ENCODE measurements at places on chromosomes 11 and 22.

GRCh38 chr11:37532271-37532670, 934.2 kb upstream of the RAG2 start:
- DNase-seq: no peak

DNA sequence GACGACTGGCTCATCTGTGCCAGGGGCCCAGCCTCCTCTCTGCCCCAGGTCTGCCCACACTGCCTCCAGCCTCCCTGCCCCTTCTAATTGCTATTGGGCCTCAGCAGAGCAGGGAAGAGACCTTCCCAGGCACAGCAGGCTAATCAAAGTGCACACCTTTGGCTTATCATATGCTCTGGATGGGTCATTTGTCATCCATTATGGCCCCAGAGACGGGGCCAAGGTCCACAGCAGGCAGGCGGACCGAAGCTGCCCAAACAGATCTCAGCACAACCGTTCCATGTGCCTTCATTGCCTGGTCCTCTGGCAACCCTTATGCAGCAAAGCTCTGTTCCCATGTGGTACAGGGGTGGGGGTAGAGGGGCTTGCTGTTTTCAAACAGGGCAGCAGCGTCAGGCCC, 66.6 kb downstream of the TP53I11 start:
- no peak for DNase-seq

- DNase-seq: no peak
These were observed 38.5 kb downstream of the ZC3H7B start for GRCh38 chr22:41339823-41340222.

DNA sequence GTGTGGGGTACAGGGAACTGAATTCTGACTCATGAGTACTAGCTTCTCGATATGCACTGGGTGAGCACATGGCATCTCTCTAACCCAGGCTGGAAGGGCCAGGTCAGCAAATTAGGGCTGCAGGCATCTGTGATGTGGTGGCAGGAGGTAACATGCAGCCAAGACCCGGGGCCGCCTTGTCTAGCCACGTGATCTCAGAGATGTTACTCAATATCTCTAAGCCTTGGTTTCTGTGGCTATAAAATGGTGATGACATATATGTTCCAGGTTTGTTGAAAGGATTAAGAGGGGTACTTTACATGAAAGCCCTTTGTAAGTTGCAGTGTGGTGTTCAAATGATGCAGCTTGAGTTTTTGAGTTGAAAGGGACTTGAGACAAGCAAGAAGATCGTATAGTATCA, 3.2 kb downstream of the ST14 start:
- DNase-seq: no peak
